Right ventricle myocardium inferior (tissue), 1 donor: ENCODE measurements at places on chromosomes 1 and 21. TPM values are rescaled to one million over a fixed set of nuclear protein-coding genes. Genes with fewer than 3 reads are reported as not detected.

The VASH2 gene
- 1.4 TPM for total RNA-seq

The MUTYH gene
- total RNA-seq: 8.3 TPM

The LINGO4 gene
- 0.68 TPM for total RNA-seq

The CD58 gene
- total RNA-seq: 30.1 TPM

The CFAP74 gene
- total RNA-seq: not detected

The ANGPTL7 gene
- total RNA-seq: 0.51 TPM

- no peak for DNase-seq
Observed at GRCh38 chr1:219999821-220000220, 46.5 kb downstream of the EPRS1 start.

DNA sequence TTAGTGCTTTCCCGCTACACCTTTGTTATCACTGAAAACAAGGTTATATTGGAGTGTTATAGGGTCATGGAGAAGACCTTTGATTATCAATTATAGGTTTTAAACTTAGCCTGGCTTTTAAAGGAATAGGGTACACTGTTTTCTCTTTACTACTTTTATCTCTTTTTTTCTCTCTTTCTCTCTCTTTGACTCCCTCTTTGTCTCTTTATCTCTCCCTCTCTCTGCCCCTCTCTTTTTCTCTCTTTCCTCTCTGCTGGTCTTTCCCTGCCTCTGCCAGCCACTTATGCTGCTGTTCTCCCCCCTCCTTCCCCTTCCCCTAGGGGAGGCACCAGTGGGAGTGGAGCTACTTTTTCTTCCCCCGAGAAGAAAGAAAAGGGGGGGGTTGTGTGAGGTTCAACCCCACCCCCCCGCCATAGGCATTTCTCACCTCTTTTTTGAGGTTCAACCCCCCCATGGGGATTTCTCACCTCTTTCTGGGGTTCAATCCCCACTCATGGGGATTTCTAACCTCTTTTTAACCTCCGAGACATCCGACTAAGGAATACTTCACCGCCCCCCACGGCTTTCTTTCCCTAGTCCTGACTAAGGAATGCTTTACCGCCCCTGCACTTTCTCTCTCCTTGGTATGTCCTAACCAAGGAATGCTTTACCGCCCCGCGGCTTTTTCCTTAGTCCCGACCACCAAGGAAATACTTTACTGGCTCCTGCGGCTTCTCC is 17.2 kb upstream of the ZBTB8B start:
- no peak for DNase-seq

- no peak for DNase-seq
Observed at GRCh38 chr21:39502631-39503030, 50.9 kb downstream of the SH3BGR start.

- DNase-seq: no peak
Observed at GRCh38 chr1:224804220-224804619, 125.3 kb upstream of the DNAH14 start.

- no peak for DNase-seq
Observed at GRCh38 chr1:204742676-204743251, 57.2 kb upstream of the LRRN2 start.

DNA sequence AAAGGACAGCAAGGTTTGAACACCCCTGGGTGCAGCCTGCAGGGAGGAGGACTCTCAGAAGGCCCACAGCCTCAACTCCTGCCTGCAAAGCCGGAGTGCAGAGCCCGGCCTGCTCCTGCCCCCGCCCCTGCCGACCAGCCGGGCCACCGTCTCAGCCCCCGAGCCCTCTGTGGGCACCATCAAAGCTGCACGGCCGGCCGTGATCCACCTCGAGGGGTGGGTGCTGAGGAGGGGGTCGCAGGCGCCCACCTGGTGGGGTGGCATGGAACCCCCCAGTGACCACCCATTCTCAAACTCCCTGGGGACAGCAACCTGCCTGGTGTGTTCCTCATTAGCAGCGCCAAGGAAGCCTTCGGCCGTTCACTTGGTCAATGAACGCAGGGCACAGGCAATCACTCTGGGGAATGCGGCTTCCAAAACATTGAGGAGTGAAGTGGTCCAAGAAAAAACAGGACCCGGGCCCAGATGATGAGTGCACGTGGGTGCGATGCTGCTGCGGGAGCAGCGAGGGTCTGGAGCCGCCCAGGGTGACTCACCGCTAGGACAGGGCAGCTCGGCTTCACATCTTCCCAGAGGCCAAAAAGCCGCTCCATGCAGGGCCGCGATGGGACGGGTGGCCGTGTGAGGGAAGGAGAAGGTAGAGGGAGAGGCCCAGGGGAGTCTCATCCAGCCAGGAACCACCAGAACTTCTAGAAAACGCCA is 157.6 kb downstream of the NPHP4 start:
- DNase-seq: peak; percentile 63

- no peak for DNase-seq
Observed at GRCh38 chr1:64514197-64514765, 44.4 kb downstream of the CACHD1 start.

DNA sequence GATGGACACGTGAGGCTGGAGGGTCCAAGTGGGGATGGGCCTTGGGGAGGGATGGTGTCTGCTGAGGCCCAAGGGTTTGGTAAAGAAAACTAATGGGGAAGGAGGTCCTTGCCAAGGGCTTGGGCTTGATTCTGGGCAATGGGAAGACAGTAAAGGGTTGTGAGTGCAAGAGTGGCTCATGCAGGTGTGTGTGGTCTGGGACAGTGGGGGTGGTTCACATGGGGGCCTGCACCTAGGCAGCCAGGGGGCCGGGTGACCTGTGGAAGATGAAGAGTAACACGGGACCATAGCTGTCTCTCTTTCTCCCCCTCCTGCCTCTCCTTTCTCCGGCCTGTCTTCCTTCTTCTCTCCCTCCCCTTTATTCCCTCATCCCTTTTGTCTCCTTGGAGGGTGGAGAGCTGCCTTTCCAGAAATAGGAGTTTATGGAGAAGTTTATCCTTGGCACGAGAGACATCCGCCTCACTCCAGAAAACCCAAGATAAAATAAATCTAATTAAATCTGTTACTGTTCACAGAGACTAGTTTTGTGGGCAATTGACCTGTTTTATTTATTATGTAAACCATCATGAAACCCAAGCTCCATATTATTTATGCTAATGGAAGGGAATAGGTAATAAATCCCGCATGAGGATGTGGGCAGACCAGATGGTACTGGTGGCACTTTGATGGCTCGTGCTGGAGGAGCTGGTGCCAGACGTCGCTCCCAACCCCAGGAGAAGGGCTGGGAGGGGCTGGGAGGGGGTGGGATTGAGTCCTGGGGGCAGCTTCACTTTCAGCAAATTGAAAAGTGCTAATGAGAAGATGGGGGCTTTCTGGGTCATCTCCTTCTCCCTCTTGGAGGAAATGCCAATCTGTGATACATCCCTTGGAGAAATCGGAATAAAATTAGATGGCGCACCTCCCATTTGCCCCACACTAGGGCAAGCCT is 272.9 kb upstream of the CSF3R start:
- no peak for DNase-seq

DNA sequence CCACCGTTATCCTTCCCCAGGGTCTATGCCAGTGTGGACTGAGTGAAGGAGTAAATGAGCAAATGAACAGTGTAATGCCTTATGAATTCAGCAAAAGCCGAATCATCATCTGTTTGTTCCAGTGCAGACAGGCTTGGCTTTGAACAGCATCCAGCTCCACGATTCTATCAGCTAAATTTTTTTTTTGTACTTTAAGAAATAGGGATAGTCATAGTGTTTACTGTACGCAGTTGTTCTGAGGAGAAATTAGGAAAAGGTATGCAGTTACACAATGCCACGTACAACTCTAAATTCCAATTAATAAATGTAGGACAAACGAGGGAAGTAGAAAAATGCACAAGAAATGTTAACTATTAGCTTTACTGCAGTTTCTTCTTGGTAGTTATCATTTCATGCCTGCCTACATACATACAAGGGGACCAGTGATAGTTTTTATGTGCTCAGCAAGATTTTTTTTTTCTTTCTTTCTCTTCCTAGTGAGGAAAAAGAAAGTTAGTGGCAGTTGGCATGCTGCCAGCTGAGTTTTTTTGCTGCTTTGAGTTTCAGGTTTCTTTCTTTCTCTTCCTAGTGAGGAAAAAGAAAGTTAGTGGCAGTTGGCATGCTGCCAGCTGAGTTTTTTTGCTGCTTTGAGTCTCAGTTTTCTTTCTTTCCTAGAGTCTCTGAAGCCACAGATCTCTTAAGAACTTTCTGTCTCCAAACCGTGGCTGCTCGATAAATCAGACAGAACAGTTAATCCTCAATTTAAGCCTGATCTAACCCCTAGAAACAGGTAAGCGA is at the start of gene IFI44L:
IFI44L (plus strand) TSS at position 646 of the 777 bp plus-strand sequence. CDS start 7,468 bp downstream, outside the sequence.
- DNase-seq: no peak

GRCh38 chr1:58575551-58576324 is 1.3 kb downstream of the TACSTD2 start:
- DNase-seq: no peak

DNA sequence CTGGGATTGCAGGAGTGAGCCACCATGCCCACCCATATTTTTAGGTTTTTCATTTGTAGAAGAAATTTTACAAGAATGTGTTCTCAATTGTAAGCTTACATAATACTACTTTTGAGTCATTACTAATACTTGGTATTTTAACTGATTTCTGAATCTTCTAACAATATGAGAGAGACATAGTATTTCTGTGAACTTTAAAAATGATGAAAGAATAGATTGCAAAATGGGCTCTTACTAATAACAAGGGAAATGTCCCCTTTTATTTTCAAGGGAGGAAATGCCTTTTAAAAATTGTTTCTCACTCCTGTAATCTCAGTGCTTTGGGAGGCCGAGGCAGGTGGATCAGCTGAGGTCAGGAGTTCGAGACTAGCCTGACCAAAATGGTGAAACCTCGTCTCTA is 5.9 kb downstream of the AGO3 start:
- no peak for DNase-seq

DNA sequence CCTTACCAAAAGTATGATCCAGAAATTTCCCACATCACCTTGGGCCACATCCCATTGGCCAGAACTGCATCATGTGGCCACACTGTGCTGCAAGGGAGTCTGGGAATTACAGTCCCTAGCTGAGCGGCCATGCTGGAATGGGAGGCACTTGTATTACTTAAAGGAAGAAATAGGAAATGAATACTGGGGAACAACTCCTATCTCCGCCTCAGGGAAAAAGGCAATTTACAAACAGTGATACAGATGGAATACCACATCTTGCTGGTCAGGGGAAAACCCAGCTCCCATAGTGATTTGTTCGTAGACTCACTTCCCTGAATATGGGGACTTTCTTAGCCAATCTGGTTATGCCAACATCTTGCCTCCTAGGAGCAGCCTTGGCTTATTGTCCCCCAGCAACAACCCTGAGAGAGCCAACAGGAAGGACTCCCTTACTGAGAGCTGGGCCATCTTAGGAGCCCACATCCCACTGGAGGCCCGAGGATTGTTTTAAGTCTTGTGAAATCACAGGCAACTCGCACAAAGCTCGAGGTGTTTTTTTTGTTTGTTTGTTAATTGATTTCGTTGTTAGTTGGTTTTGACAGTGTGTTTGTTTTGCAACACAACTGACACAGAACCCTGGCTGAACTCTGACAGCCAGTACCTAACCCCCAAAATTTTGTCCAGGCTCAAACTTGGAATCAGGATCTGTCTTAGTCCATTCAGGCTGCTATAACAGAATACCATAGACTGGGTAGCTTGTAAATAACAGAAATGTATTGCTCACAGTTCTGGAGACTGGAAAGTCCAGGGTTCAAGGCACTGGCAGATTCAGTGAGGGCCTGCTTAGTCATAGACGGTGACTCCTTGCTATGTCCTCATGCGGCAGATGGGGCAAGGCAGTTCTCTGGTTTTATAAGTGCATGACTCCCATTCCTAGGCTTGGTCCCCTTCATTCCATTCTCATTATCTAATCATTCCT is 14.9 kb downstream of the CDA start:
- peak; percentile 31 for DNase-seq

DNA sequence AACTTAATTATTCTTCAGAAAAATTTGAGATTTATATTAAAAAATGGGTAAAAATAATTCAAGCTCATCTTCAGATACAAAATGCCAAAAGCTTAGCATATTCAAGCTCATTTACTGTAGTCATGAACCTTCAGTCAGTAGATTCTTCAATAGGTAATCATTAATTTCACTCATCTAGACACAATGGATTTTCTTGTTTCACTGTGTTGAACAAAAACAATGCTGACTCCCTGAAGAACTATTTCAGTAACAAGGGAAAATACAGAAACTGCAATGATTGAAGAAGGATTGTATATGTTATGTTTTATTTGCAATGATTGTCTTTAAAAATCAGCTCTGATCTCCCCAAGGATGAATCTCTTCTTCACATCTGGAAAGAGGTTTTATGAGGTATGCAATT is 9.2 kb upstream of the HOOK1 start:
- DNase-seq: no peak

GRCh38 chr1:166839600-166840308 is 479 bp downstream of the POGK start:
- DNase-seq: peak; percentile 82

DNA sequence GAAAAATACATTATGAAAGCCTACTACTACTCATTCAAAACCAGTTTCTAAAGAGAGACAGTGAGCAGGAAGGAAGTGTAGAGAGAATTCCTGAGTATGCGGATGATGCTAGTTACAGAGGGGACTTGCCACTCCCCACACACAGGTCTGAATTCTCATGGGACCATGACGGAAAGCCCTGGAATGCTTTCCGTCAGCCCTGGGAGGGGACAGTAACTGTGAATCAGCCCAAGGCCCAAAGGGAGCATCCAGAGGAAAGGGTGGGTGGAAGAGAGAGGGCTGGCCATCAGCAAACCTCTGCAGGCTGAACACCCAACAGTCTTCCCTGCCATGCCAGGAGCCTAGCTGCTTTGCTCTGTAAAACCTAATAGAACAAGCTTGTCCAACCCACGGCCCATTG is 36.4 kb downstream of the RCSD1 start:
- no peak for DNase-seq

DNA sequence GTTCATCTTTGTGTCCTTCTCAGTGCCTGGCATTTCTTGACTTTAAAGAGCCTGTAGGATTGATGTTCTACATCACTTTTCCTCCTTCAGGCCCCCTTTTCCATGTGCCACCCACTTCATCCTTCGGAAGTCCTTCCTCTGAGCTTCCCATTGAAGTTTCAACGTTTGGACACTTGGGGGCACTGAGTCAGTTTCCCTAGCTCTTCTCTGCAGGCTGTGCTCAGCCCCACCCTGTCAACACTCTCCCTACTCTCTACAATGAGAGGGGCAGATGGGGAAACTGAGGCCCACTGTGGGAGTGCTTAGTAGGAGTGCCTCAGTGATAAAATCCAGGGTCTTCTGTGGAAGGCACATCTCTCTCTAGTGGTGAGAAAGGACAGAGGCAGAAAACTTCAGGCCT is 11.9 kb downstream of the KCNJ10 start:
- DNase-seq: no peak

DNA sequence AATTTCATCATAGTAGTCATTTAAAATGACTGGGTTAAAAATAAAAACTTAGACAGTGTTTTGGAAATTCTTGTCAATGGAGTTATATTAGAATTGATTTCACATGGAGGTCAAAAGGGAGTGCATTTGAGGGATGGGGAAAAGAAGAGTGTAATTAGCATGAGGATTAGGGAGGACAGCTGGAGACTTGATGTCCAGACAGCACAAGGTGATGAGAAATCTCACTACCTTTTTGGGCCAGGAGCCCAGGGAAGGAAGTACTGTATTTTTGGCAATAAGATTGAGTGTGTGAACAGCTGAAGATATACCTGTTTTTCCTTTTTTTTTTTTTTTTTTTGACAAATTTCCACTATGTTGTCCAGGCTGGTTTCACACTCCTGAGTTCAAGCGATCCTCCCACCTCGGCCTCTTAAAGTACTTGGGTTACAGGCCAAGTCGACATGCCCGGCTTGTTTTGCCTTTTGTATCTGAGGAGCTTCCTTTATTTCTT is 163.6 kb downstream of the PAPPA2 start:
- DNase-seq: no peak
